ENCODE measurements at places on chromosomes 7 and 10.
A peak's percentile ranks its signal among the peaks of the same experiment; 100 is the strongest.

DNA sequence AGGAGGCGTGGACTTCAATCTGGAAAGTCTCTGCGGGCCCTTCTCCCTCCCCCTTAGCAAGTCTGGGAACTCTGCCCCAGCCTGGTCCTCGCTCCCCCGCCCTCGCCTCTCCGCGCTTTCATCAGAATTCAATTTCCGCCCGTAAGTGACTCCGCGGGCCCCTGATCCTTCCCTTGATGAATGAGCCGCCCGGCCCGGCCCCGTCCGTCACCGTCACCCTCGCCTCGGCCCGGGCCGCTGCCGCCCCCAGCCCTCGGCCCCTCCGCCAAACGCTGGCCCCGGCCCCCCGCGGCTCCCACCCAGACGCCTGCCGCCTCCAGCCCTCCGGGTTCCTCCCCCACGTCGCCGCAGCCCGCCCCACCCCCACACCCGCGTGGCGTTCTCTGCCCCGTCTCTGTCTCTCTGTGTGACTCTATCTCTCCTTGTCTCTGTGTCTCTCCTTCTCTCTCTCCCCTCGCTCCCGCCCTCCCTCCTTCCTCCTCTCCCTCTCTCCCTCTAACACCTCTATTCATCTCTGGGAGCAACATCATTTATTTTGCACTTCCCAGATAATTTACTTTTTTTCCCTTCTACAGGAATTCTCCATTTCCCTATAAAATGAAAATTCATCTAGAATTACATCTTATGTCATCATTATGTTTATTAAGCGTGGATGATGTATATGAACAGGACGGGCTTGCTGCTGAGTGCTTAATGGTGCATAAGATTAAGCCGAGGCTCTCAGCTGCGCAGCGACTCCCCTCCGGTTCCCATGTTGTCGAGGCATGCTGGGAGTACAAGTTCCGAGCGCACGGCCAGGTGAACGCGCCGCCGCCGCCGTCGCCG lies 91.2 kb upstream of the PAX2 start:
- no peak for DNase-seq

DNA sequence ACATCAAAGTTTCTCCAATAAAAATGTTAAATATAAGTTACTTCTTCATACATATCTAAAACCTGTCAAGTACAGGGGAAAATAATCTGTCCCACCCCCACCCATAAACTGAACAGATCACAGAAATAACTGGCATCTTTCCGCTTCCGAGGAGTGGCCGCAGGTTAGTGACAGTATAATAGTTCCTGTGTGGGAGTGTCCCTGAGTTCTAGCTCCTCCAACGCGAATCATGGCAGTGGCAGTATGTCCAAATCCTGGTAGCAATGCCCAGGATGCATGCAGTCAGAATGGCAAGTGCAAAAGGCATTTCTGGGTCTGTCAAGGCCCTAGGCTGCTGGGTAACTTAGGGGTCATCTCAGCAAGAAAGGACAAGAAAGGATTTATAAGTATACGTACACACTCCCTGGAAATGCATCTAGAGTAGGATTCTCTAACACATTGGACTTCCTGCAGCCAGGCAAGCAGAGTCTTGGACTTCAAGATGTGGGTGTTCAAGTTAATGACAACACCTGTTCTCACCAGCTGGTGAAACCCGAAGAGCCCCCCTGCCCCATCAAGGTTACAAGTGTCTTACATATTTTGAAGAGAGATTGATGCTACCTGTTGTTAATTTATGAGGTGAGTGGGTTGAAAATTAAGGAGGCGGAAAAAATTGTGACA lies 94.4 kb upstream of the COL1A2 start:
- peak; percentile 63 for DNase-seq

- DNase-seq = no peak
These were observed 171.6 kb downstream of the GALNT17 start for GRCh38 chr7:71303566-71303965.

- DNase-seq = no peak
These were observed 19.0 kb downstream of the SH2B2 start for GRCh38 chr7:102305414-102306268.

DNA sequence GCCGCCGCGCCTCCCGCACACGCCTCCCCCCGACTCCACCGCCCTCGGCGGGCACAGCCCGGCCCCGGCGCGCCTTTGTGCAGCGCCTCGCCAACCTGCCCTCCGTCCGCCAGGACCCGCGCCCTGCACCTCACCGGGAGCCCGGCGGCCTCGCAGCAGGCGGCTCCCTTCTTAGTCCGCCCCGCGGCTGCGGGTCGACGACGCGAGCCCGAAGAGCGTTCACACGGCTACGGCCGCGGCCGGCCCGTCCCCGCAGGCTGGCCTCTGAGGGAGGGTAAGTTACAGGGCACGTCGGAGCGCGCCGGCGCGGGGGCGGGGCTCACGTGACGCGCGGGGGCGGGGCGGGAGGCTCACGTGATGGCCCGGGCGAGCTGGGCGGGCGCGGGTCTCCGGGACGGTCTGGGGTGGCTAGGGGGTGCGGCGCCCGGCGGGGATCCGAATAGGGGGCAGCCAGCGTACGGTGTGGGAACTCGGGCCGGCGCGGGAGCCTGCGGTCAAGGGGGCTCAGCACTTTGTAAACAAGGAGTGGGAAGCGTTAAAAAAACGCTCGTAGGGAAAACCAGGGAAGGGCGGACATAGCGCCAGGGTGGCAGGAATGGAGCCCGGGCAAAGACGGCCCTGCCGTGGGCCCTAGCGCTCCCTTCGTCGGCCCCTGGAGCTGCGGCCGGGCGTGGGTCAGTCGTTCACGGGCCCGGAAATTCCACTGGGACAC lies at the start of gene ARHGAP12:
TSS of gene ARHGAP12 (minus strand) at position 283 of the 712 bp plus-strand sequence. CDS start 19,976 bp downstream, outside the sequence.
- peak; percentile 71 for DNase-seq
